ENCODE measurements at places on chromosomes 16 and 17. TPM values are rescaled to one million over a fixed set of nuclear protein-coding genes. Genes with fewer than 3 reads are reported as not detected.

GRCh38 chr16:47519037-47519436 is 57.9 kb downstream of the PHKB start:
- H3K27ac ChIP-seq, result no peak overlapping the region

DNA sequence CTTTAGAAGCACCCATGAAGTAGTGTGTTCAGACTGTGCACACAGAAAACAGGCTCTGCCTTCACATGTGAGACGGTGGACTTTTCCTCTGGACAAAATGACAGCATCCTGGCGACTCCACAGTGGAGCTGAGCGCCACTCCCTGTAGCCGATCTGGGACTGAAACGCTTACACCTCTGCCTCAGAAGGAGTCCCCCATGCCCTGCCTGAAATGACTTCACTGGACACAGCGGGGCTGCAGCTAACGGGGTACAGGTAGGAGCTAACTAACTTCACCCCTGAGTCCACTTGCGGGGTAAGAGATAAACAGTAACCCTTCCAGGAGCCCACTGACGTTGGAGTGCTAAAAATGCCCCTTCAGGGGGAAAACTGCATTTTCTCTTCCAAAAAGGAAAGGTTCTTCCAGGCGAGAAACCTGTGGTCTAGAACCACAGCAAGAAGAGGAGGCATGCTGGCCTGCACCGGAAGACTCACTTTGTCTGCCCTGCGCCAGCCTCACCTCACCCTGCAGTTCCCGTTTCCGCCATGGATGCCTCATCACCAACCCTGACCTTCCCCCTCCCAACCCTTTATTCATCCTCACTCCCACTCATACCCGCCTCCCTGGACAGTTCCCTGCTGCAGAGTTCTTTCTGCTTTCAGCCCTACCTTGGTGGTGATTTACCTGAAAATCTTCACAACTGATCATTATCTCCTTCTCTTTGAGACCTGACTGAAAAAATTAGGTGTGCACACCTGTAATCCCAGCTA is 19.4 kb upstream of the ENDOV start:
- H3K36me3 ChIP-seq, result no peaks in the 10 kb centered on the region
- H3K27ac ChIP-seq, result no peak overlapping the region
- no peaks in the 10 kb centered on the region for H3K27me3 ChIP-seq
- H3K4me3 ChIP-seq, result no peak overlapping the region

- DNase-seq, result no peak
- H3K27me3 ChIP-seq, result no peaks in the 10 kb centered on the region
- H3K4me1 ChIP-seq, result no peaks in the 10 kb centered on the region
- no peak overlapping the region for H3K4me3 ChIP-seq
Measured at GRCh38 chr17:34118564-34118963, 136.5 kb upstream of the CCL2 start.

DNA sequence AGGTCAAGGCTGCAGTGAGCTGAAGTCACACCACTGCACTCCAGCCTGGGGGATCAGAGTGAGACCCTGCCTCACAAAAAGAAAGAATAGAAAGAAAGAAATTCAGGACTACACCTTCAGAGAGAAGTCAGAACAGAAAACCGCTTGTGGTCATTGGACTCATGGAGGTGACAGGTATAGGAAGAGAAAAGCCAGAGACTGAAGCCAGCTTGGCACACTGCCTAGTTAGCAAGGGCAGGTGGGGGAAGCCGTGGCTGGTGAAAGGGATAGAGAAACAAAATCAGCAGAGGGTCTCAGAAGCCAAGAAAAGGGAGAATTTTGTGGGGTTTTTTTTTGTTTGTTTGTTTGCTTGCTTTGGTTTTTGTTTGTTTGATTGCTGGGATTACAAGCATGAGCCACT is 32.9 kb upstream of the SKAP1 start:
- no peaks in the 10 kb centered on the region for H3K4me1 ChIP-seq
- no peak overlapping the region for H3K4me3 ChIP-seq
- no peaks in the 10 kb centered on the region for H3K36me3 ChIP-seq

DNA sequence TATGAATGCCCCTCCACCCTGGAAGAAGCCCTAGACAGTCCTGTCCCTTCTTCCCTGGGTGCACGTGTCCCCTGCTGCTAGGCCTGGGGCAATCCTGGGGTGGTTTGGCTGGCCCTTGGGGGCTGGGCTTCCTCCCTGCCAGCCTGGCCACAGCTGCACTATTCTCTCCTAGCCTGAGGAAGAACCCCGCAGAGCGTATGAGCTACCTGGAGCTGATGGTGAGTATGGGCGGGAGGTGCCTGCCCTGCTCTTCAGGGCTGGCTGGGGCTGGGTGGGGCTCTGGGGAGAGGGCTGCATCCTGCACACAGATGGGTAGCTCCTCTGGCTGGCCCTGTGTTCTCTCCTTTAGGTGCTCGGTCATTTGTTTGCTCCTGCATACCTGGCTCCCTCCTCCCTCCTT is 28.8 kb downstream of the MAP2K3 start:
- H3K4me3 ChIP-seq, result no peak overlapping the region
- DNase-seq, result peak; percentile 5
- peaks cover 14% of the 10 kb centered on the region for H3K36me3 ChIP-seq
- H3K27me3 ChIP-seq, result no peaks in the 10 kb centered on the region
- no peaks in the 10 kb centered on the region for H3K4me1 ChIP-seq

GRCh38 chr16:80652441-80652840 is 111.6 kb downstream of the DYNLRB2 start:
- H3K36me3 ChIP-seq, result no peaks in the 10 kb centered on the region
- peaks cover 5% of the 10 kb centered on the region for H3K4me1 ChIP-seq
- DNase-seq, result no peak
- no peak overlapping the region for H3K27ac ChIP-seq
- no peak overlapping the region for H3K4me3 ChIP-seq

GRCh38 chr17:49472527-49472926 is 22.6 kb upstream of the NGFR start:
- no peak overlapping the region for H3K27ac ChIP-seq
- no peaks in the 10 kb centered on the region for H3K4me1 ChIP-seq
- DNase-seq, result no peak
- no peak overlapping the region for H3K4me3 ChIP-seq
- no peaks in the 10 kb centered on the region for H3K27me3 ChIP-seq

GRCh38 chr17:68807998-68808772 is 147.0 kb downstream of the ABCA8 start:
- no peaks in the 10 kb centered on the region for H3K4me1 ChIP-seq
- H3K27ac ChIP-seq, result no peak overlapping the region
- no peaks in the 10 kb centered on the region for H3K27me3 ChIP-seq
- H3K4me3 ChIP-seq, result no peak overlapping the region

- no peaks in the 10 kb centered on the region for H3K4me1 ChIP-seq
- peaks cover 3% of the 10 kb centered on the region for H3K36me3 ChIP-seq
- H3K4me3 ChIP-seq, result no peak overlapping the region
- no peak overlapping the region for H3K27ac ChIP-seq
Measured at GRCh38 chr16:1554826-1555445, 21.5 kb downstream of the TMEM204 start.

GRCh38 chr16:68444056-68444657 is 4.2 kb downstream of the SMPD3 start:
- peak; percentile 60 for DNase-seq
- no peaks in the 10 kb centered on the region for H3K36me3 ChIP-seq
- H3K4me1 ChIP-seq, result peaks cover 17% of the 10 kb centered on the region
- no peak overlapping the region for H3K27ac ChIP-seq

- H3K27ac ChIP-seq, result no peak overlapping the region
- peaks cover 41% of the 10 kb centered on the region for H3K4me1 ChIP-seq
- H3K4me3 ChIP-seq, result no peak overlapping the region
- no peaks in the 10 kb centered on the region for H3K27me3 ChIP-seq
- no peaks in the 10 kb centered on the region for H3K36me3 ChIP-seq
- DNase-seq, result no peak
Measured at GRCh38 chr16:3859889-3860288, 20.6 kb downstream of the CREBBP start.

DNA sequence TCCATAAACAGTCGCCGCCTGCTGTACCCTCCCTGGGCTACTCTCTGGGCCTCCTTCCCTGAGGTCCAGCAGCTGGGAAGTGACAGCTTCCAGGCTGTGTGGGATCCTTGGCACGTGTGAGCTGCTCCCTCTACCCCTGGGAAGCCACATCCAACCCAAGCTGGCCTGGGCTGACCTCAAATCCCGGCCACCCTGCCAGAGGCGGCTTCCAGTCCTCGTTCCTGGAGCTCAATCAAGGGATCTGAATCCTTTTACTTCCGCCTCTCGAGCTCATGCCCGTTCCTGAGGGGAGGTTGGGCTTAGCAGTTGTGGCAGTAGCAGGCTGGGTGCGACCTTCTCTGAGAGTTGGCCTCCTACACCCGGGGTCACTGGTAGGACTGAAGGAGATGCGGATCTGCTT is 82.5 kb downstream of the NETO2 start:
- H3K36me3 ChIP-seq, result no peaks in the 10 kb centered on the region
- no peak for DNase-seq
- no peaks in the 10 kb centered on the region for H3K27me3 ChIP-seq

DNA sequence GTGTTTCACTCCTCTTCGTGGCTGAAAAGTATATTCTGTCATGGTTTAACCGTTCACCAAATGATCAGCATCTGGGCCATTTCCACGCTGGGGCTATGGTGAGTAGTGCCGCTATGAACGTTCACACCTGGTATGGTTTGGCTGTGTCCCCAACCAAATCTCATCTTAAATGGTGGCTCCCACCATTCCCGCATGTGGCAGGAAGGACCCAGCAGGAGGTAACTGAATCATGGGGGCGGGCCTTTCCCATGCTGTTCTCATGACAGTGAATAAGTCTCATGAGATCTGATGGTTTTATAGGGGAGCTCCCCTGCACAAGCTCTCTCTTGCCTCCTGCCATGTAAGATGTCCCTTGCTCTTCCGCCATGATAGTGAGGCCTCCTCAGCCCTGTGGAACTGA is 45.7 kb upstream of the ZNF469 start:
- no peak for DNase-seq
- H3K4me1 ChIP-seq, result no peaks in the 10 kb centered on the region
- H3K27ac ChIP-seq, result no peak overlapping the region
- no peak overlapping the region for H3K4me3 ChIP-seq

The GSE1 gene
- 61.5 TPM for polyA plus RNA-seq

The ZNF598 gene
- polyA plus RNA-seq, result 71.0 TPM

The CLEC3A gene
- polyA plus RNA-seq, result not detected

The METRN gene
- 74.2 TPM for polyA plus RNA-seq

The PIPOX gene
- 1.3 TPM for polyA plus RNA-seq

The SPATA32 gene
- polyA plus RNA-seq, result 0.19 TPM

The DHRS7C gene
- polyA plus RNA-seq, result not detected

The EFCAB3 gene
- polyA plus RNA-seq, result not detected
